ENCODE measurements at places on chromosomes 6 and 20. TPM values are rescaled to one million over a fixed set of nuclear protein-coding genes. Genes with fewer than 3 reads are reported as not detected.
A peak's percentile ranks its signal among the peaks of the same experiment; 100 is the strongest.

- H3K27ac ChIP-seq, result no peak overlapping the region
- H3K4me3 ChIP-seq, result no peak overlapping the region
- no peaks in the 10 kb centered on the region for H3K36me3 ChIP-seq
- no peak for DNase-seq
- no peaks in the 10 kb centered on the region for H3K27me3 ChIP-seq
Observed at GRCh38 chr6:23705697-23706096, 420.3 kb upstream of the NRSN1 start.

DNA sequence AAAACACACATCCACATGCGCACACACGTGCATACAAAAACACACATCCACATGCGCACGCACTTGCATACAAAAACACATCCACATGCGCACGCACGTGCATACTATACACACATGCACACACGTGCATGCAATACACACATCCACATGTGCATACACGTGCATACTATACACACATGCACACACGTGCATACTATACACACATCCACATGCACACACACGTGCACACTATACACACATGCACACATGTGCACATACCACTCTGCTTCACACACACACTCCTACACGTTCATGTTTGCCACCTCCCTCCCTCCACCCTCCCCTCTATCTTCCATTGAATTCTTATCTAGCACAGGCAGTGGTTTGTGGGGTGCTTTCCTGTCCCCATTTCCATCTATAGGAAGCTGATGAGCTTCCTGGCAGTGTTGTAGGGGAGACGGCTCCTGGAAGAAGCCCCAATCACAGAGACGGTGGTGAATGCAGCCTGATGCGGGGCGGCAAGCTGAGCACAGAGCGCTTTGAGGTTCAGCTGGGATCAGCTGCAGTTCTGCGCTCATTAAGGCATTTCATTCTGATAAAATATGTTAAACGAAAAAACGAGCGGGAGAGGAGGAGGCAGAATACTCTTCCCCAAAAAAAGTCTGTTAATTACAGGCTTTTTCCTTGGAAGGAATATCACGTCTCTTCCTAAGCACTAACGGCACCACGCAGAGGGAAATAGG, 287.7 kb downstream of the TAF4 start:
- no peak overlapping the region for H3K27ac ChIP-seq
- no peaks in the 10 kb centered on the region for H3K4me1 ChIP-seq
- DNase-seq, result no peak
- no peaks in the 10 kb centered on the region for H3K27me3 ChIP-seq

The FNDC1 gene
- 6.3 TPM for total RNA-seq

- H3K4me3 ChIP-seq, result no peak overlapping the region
- no peaks in the 10 kb centered on the region for H3K27me3 ChIP-seq
- H3K27ac ChIP-seq, result no peak overlapping the region
- DNase-seq, result no peak
- no peaks in the 10 kb centered on the region for H3K36me3 ChIP-seq
- H3K4me1 ChIP-seq, result peaks cover 10% of the 10 kb centered on the region
Observed at GRCh38 chr20:62240020-62240685, 1.8 kb downstream of the OSBPL2 start.

The HLA-F gene
- 117 TPM for total RNA-seq

DNA sequence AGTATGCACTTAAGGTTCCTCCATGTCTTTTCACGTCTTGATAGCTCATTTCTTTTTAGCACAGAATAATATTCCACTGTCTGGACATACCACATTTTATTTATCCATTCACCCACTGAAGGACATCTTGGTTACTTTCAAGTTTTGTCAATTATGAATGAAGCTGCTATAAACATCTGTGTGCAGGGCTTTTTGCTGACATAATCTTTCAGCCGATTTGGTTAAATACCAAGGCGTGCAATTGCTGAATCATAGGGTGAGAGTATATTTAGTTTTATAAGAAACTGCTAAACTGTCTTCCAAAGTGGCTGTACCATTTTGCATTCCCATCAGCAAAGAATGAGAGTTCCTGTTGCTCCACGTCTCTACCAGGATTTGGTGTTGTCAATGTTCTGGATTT, 44.9 kb upstream of the PHACTR2 start:
- no peak for DNase-seq
- no peaks in the 10 kb centered on the region for H3K4me1 ChIP-seq
- H3K36me3 ChIP-seq, result no peaks in the 10 kb centered on the region
- H3K4me3 ChIP-seq, result no peak overlapping the region
- no peaks in the 10 kb centered on the region for H3K27me3 ChIP-seq
- H3K27ac ChIP-seq, result no peak overlapping the region

- no peaks in the 10 kb centered on the region for H3K36me3 ChIP-seq
- no peak overlapping the region for H3K4me3 ChIP-seq
- H3K4me1 ChIP-seq, result no peaks in the 10 kb centered on the region
- no peaks in the 10 kb centered on the region for H3K27me3 ChIP-seq
Observed at GRCh38 chr20:8172191-8172590, 40.1 kb downstream of the PLCB1 start.

The SNX21 gene
- total RNA-seq, result 226 TPM

DNA sequence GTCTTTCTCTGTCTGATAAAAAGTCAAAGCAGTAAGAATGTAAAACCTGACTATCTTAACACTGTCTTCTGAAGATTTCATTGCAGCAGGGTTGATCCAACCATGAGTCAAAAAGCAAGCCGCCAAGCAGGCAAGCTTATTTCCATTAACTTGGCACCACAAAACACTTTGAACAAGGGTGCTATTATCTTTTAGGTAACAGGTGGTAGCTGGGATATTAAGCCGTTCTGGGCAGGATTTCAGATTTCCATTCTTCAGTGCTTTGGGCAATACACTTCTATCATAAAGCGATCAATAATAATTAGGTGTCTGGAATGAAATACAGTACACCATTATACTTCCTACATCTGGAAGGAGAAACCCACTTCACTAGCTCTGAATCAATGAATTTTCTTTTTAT, 181.9 kb downstream of the TBC1D7 start:
- no peaks in the 10 kb centered on the region for H3K36me3 ChIP-seq
- no peak overlapping the region for H3K27ac ChIP-seq
- H3K4me1 ChIP-seq, result no peaks in the 10 kb centered on the region
- no peak for DNase-seq

GRCh38 chr6:10073341-10073740, 341.5 kb downstream of the TFAP2A start:
- H3K36me3 ChIP-seq, result no peaks in the 10 kb centered on the region
- DNase-seq, result no peak
- no peak overlapping the region for H3K27ac ChIP-seq
- H3K27me3 ChIP-seq, result peaks cover 4% of the 10 kb centered on the region

GRCh38 chr6:15257357-15258132, 11.7 kb downstream of the JARID2 start:
- no peak overlapping the region for H3K27ac ChIP-seq
- DNase-seq, result no peak
- peaks cover 25% of the 10 kb centered on the region for H3K4me1 ChIP-seq
- no peaks in the 10 kb centered on the region for H3K36me3 ChIP-seq
- no peaks in the 10 kb centered on the region for H3K27me3 ChIP-seq

DNA sequence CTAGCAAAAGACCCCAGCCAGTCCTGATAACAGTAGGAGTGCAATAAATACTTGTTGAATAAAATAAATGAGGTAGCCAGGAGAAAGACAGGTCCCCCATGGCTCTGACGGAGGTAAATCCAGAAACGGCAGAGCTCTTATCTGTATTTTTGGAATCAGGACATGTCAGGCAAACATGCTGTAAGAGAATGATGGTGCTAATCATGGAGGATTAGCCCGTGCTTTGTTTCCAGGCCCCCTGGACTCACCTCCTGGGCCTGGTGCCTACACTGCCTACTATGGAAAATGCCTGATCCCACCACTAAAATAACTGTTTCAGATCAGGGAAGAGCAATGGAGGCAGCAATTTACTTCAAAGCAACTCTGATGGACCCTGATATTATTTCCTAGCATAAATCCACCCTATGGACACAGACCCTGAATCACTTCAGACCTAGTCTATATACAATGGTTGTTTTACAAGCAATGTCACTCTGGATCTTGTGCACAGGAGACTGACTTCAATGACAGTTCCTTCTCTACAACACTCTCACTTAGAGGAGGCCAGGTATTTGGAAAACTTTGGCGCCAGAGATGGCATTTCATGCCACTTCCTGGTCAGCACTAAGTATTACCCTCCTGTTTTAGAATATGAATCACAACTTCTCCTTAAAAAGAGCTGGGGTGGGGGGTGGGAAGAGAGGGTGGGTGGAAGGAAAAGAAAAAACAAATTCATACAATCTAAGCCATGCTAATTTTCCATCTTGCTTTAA, 6.4 kb downstream of the MRPL14 start:
- H3K4me1 ChIP-seq, result peaks cover 78% of the 10 kb centered on the region
- H3K36me3 ChIP-seq, result no peaks in the 10 kb centered on the region
- H3K27ac ChIP-seq, result no peak overlapping the region
- no peak overlapping the region for H3K4me3 ChIP-seq
- DNase-seq, result no peak
- H3K27me3 ChIP-seq, result no peaks in the 10 kb centered on the region

GRCh38 chr6:97097068-97098047, 172.8 kb downstream of the KLHL32 start:
- H3K4me1 ChIP-seq, result no peaks in the 10 kb centered on the region
- peak overlapping the region; percentile 56 for H3K27ac ChIP-seq
- no peaks in the 10 kb centered on the region for H3K27me3 ChIP-seq
- no peak for DNase-seq

GRCh38 chr6:27188885-27189418, 58.5 kb upstream of the PRSS16 start:
- no peaks in the 10 kb centered on the region for H3K4me1 ChIP-seq
- no peaks in the 10 kb centered on the region for H3K27me3 ChIP-seq
- H3K36me3 ChIP-seq, result no peaks in the 10 kb centered on the region
- H3K27ac ChIP-seq, result peak overlapping the region; percentile 50
- DNase-seq, result no peak

DNA sequence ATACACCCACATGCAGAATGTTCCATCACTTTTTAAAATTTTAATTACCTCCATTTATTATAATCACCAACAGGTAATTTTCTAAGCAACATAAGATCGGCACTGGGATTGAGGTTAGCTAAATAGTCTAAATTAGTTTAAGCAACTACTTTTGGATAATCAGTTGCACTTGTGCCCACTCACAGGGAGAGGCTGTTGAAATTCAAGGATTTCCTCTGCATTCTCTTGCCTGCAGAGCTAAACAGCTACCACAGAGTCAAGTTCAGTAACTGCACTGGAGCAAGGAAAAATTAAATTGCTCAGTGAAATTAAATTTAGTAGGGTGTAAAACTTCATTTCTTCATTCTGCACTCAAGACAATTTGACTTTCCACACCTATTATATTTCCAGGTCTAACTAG, 120.7 kb upstream of the CCDC28A start:
- no peaks in the 10 kb centered on the region for H3K27me3 ChIP-seq
- H3K27ac ChIP-seq, result no peak overlapping the region
- no peaks in the 10 kb centered on the region for H3K36me3 ChIP-seq
- DNase-seq, result no peak
- H3K4me3 ChIP-seq, result no peak overlapping the region

The MYLK2 gene
- 1.3 TPM for total RNA-seq

The KCNQ5 gene
- not detected for total RNA-seq

- H3K27me3 ChIP-seq, result no peaks in the 10 kb centered on the region
- no peak overlapping the region for H3K27ac ChIP-seq
- H3K4me1 ChIP-seq, result no peaks in the 10 kb centered on the region
- no peaks in the 10 kb centered on the region for H3K36me3 ChIP-seq
- peak; percentile 1 for DNase-seq
Observed at GRCh38 chr6:40386200-40386599, 201.0 kb downstream of the LRFN2 start.

- H3K27ac ChIP-seq, result no peak overlapping the region
- no peaks in the 10 kb centered on the region for H3K4me1 ChIP-seq
- no peak overlapping the region for H3K4me3 ChIP-seq
- no peaks in the 10 kb centered on the region for H3K36me3 ChIP-seq
Observed at GRCh38 chr6:63553208-63553607, 19.1 kb upstream of the LOC128125822 start.

DNA sequence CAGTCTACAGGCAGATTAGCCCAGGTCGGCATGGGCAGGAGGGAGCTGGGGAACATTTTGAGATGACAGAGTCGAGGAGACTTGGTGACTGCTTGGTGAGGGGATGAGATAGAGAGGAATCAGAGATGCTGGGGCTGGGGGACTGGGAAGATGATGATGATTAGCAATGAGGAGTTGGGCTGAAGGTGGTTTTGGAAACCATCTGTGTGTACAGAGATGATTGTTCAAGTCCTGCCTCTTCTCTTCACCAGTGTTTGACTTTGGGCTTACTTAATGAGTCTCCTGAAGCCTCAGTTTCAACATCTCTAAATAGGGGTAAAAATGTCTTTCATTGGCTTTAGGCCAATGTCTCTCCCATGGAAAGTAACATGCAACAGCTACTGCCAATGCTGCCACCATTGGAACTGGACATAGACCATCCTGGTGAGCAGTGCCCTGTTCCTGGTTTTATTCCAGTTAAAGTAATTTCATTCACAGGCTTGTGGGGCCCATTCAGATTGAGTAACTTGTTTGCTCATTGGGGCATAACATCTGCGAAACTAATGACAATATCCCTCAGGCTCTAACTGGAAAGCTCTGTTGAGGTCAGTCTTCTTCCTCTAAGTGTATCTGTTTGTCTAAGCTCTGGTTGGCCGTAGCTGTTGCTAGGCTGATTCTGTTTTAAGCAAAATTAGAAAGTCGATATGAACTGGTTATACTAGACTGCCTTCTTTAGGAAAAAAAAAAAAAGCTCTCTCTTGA, 99.1 kb downstream of the ARMC2 start:
- H3K27ac ChIP-seq, result peak overlapping the region; percentile 64
- no peak overlapping the region for H3K4me3 ChIP-seq
- DNase-seq, result peak; percentile 51
- H3K27me3 ChIP-seq, result no peaks in the 10 kb centered on the region
- no peaks in the 10 kb centered on the region for H3K36me3 ChIP-seq

The MROH8 gene
- total RNA-seq, result 2.7 TPM

The EYA2 gene
- 25.5 TPM for total RNA-seq

The TINAG gene
- not detected for total RNA-seq

The AIF1 gene
- total RNA-seq, result 27.1 TPM

DNA sequence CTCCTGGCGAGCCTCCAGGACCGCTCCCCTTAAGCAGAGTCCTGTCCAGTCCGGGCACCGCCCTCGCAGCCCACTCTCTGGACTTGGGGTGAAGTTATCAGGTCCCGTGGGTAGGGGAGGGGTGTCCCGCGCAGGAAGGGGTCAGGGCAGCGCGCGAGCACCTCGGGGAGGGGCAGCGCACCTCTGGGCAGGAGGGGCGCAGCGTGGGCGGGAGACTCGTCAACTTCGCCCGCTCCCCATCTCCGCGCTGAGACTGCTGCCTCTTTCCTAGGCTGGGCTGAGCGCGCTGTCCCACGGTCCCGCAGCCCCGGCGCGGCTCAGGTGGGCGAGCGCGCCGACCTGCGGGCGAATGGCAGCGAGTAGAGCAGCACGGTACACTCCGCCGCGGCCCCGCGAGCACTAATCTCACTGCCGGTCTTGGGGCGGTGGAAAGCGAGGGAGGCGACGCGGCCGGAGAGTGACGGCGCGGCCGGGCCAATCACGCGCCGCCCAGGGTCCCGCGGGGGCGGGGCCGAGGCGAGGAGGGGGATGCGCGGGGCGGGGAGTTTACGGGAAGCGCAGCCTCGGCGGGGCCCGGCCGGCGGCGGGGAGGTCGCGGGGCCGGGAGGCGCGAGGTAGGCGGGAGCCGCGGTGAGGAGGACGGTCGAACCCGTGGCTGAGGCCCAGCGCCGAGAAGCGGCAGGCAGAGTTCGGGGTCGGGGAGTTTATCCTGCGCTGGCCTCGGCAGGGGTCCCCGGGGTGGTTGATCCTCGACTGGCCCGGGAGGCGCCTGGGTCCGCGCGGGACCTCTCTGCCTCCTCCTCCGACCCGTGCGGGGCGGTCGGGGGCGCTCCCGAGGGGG, at the start of gene MAN1A1:
MAN1A1 (minus strand) TSS at position 401 of the 841 bp plus-strand sequence. CDS start 696 bp downstream, outside the sequence.
- no peaks in the 10 kb centered on the region for H3K27me3 ChIP-seq
- peak; percentile 84 for DNase-seq
- peak within 1 kb of the TSS; percentile 74 for H3K4me3 ChIP-seq

Measured in tibial nerve (tissue), 4 donors.